ENCODE measurements at places on chromosomes 6 and 20.

DNA sequence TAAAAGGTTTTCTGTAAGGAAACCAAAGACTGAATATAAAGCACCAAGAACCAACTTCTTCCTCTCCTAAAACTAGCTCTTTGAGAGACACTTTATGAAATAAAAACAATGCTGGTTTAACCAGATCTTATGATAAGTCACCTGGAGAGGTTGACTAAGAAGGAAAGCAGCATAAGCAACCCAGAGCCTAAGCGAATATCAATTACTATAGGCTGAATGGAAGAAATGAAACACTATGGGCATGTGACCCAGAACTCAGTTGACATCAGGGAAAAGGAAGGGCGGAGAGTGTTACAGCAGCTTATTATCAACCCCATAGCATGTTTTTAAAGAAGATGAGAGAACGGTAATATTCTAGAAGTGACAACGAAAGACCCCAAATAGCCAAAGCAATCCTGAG lies 94.1 kb upstream of the STMND1 start:
- DNase-seq: no peak

GRCh38 chr20:21100578-21101452 lies 5.3 kb downstream of the LINC00237 start:
- DNase-seq: peak; percentile 71

DNA sequence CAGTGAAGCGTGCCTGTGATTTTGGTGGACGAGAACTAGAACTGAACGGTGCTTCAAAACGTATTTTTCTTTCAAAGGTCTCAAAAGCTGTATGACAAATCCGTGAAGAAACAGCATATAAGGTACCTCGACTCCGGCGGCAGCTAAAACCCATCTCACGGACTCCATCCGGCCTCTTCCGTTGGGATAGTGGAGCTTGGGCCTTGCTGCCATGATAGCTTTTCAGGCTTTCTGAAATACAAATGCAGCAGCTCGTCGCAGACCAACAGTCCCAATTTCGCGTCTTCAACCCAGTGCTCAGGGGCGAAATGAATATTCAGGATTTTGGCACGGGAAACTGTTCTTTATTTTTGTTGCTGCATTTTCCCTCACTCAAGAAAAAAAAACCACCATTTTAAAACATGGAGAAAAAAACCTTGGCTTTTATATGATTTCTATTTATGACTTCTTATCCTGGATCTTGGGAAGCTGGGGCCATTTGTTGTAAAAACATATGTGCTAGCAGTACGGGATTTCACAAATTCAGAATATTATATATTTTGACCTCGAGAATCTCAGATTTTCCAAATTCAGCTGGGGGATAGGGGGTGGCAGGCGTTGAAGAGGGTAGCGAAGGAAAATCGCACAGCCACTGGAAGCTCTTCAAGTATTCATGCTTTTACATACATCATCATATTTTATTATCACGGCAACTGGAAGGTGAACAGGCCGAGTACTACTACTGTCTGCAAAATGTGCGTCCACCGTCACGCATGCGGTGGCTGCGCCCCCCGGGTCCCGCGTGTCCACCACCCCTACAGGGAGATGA lies 849 bp downstream of the GSTA4 start:
- DNase-seq: peak; percentile 36

GRCh38 chr6:110331816-110332215 lies 26.3 kb downstream of the METTL24 start:
- peak; percentile 74 for DNase-seq

GRCh38 chr6:10850728-10851127 lies 12.4 kb upstream of the MAK start:
- no peak for DNase-seq

DNA sequence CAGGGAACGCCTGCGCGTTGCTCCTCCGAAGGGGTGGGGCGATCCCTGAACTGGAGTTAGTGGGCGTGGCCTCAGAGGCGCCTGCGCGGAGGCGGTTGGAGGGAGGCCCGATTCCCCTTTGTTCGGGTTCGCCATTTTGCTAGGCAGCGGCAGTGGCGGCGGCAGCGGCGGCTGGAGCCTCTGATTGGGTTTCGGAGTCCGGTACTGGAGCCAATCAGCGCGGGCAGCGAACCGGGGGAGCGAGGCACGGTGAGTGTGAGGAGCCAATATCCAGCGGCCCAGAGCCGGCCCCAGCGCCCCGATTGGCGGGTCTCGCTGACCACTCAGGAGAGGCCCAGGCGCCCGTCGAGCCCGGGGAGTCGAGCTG lies at the start of gene NFYA:
TSS of gene NFYA (plus strand) at position 139 of the 367 bp plus-strand sequence. CDS start 6,116 bp downstream, outside the sequence.
- DNase-seq: no peak

DNA sequence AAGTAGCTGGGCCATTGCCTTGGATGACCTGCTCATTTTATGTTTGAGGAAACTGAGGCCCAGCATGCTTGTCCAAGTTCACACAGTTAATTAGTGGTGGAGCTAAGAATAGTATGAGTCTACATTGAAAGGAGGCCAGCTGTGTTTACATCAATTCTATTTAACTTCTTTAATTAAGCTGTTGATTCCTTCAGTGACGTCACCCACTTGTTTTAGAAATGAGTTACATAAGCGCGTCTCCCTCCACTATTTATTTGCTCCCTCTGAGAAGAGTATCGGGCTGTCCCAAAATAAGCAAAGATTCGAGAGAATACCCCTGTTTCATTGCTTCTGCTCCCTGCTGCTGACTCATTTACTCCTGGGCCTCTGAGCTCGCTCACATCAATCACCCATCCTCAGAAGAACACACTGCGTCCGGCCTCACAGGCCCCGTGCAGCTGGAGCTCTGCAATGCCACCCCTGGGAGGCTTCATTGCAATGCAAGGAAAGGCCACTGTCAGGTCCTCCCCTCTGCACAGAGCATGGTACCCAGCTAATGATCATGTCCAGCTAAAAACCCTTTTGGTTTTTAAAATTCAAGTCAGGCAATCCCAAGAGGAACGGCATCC lies 74.8 kb upstream of the BMP2 start:
- no peak for DNase-seq

- DNase-seq: no peak
These were observed 125.3 kb upstream of the PLCB4 start for GRCh38 chr20:8943631-8944030.

GRCh38 chr6:26532699-26533531 lies 5.3 kb upstream of the HMGN4 start:
- peak; percentile 94 for DNase-seq

DNA sequence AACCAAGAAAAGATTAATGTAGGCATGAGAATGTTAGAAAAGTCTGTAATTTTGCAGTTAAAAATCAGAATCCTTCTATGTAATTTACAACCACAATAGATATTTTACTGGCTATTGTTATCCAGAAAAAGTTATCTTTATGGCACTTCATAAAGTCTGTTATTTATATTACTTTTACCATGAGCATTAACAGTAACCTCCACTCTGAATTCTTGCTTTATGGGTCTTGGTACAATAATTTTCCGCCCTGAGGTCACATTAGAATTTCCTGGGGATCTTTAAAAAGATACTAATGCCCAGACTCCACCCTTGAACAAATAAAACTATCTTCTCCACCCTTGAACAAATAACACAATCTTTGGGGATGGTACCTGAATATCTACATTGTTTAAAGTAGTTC lies 9.6 kb downstream of the RSPO3 start:
- no peak for DNase-seq

DNA sequence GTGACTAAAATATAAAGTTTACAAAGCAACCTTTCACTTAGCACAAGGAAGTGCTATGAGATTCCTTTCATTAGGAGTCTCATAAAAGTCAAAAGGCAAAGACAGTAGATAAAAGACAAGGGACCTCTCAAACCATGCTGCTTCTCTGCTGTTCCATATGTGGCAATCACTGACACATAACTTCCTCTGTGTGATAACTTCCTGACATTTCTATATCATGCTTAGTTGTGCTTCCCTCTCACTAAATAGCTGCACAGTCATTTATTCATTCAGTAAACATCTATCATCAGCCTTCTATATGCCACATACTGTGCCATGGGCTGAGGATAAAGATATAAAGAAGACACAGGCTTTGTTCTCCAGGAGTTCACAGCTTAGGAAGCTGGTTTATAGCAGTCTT lies 214.8 kb upstream of the GRIK2 start:
- DNase-seq: no peak

DNA sequence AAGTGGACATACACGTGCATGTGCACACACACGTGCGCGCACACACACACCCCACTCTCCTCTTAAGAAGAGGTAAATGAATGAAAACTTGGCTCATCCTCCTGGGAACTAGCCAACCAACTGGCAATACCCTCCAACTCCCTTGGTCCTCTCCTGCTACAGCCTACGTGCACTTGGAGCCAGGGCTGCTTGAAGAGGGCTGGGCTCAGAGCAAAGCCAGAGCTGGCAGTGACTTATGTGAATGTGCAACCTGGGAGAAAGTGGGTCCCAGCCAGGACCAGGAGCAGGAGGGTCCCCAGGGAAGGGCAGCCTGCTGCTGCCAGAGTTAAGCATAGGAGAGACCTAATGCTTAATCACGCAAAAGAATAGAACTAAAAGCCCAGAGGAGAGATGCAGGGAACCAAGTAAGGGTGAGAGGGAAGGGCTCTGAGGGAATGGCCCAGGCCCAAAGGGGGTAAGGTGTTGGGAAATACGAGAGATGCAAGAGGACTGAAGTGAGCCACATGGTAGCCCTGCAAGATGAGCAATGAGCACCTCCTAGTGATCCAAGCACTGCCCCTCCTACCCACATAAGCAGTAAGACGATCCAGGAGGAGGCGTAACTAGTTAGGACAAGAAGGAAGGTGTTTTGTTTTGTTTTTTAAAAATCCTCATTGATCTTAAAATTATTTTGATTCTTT lies 24.7 kb downstream of the TRAF3IP2 start:
- DNase-seq: no peak

- DNase-seq: no peak
These were observed 92.0 kb upstream of the FRMD1 start for GRCh38 chr6:168170841-168171601.
